ENCODE measurements at places on chromosomes 2 and 18.
A peak's percentile ranks its signal among the peaks of the same experiment; 100 is the strongest.

GRCh38 chr2:124335058-124335457 is 310.0 kb downstream of the CNTNAP5 start:
- DNase-seq = no peak

DNA sequence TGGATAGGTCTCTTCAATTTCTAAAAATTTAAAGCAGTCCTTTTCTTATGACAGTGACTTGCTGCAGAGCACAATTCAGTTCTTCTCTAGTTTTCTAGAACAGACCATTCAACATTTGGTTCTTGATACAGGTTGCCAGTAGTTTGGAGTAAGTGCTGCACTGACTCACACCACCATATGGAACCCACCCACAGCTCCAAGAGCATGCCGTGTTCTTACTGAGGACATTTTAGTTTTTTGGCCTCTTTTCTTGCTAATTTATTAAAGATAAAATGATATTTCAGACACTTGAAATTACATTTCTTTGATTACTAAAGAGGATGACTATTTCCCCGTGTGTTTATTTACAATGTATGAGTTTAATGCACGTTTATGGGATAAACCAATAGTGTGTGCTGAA is 120.0 kb downstream of the COL4A4 start:
- no peak for DNase-seq

GRCh38 chr2:5751873-5752482 is 59.8 kb downstream of the SOX11 start:
- DNase-seq = no peak

- no peak for DNase-seq
Observed at GRCh38 chr2:236127010-236127409, 41.2 kb downstream of the GBX2 start.

GRCh38 chr2:2933426-2933825 is 444.2 kb downstream of the EIPR1 start:
- peak; percentile 45 for DNase-seq

DNA sequence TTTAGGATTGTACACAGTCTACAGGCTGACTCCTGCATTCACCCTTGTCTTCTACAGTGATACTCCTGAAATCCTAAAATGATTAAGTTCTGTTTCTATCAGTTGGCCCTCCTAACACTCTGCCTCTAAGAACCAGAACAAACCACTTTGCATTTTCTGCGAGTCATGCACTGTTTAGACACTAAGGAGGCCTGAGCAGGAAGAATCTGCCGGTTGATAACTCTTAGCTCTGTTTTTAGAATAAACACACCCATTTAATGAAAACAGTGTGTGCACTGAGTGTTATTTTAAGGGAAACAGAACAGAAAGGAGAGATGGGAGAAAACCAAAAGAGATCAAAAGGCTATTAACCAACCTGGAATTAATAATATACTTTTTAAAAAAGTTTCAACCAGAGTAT is 22.9 kb upstream of the SSB start:
- DNase-seq = no peak

DNA sequence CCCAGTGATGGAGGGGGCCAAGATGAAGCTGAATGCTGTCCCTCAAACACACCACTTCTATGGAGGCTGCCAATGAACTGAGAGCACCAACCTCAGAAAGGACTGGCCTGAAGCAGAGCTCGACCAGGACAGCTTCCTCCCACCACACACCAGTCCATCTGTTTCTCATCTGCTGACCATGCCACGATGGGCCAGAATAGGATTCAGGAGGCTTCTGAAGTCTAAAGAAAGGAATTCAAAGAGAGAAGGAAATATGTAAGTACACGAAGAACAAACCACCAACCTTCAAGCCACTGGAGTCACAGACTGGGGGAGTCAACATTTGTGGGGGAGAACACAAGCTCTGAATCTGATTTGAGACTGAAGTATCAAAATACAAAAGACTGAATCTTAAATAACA is 157.6 kb upstream of the CCDC68 start:
- DNase-seq = no peak

DNA sequence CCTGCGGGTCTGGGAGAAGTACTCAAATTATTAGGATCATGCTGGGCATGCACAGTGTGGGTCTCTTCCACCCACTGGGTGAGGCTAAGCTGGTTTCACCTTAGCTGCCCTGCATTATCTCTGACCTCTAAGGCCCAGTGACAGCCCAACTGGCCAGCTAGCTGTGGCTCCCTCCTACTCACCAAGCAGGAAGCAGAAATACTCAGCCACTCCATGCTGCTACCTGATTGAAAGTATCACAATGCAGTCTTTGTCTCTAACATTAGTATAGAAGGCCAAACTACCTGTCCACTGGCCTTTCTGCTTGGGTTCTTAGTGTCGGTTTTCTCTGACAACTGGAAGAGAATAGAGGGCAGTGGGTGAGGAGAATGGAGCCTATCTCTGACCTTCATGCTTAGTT is 47.3 kb upstream of the RAB27B start:
- no peak for DNase-seq

- no peak for DNase-seq
Observed at GRCh38 chr2:48707466-48707865, 48.1 kb downstream of the LHCGR start.

- no peak for DNase-seq
Observed at GRCh38 chr2:160479269-160479668, 14.3 kb downstream of the RBMS1 start.

GRCh38 chr2:10064932-10065772 is 15.1 kb downstream of the CYS1 start:
- no peak for DNase-seq

- no peak for DNase-seq
Observed at GRCh38 chr2:42267530-42267929, 93.5 kb downstream of the COX7A2L start.

DNA sequence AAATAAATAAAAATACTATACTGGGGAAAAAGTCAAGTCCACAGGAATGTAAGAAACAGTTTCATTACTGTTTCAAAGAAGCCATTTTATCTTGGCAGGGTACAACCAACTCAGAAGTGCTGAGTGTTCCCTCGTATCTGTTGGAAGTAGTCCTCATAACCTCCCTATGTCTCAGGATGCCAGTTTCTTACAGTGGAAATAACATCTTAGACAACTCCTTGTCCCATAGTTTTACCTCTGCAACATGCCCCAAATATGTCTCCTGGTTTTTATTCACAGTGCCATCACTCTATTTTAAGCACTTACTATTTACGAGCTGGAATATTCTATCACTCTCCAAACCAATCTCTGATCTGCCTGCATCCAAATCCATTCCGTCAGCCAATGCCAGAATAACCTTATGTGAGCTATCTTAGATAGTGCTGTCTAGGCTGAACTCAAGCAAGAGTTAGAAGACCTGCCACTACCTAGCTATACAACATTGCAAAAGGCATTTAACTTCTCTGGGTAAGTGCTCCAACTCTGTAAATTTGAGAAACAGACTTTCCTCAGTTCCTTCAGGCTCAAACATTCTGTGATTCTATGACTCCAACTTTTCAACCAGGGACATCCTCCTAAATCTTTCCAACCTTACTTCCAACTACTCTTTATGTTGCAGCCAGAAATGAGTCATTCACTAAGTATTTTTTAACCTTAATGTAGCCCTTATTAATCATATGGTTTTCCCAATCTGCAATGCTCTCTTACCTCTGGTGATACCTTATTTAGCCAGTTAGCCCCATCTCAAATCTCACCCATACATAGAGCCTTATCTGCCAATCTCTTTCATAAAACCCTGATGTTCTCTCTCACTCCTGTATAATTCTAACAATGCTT is 66.7 kb downstream of the RTN4 start:
- DNase-seq = no peak

DNA sequence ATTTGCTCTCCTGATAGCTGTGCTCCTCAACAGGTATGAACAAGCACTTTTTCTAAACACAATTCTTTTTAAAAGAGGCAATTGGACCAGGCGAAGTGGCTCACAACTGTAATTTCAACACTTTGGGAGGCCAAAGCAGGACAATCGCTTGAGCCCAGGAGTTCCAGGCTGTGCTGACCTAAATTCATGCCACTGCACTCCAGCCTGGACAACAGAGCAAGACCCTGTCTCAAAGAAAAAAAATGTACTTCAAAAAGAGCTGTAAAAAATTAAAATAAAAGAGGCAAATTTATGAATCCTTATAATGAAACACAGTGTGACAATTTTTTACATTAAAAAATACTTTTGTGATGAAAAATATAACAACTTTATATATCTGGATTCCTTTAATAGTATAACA is 1.8 kb upstream of the FAM124B start:
- DNase-seq = no peak

- no peak for DNase-seq
Observed at GRCh38 chr2:64768491-64769005, 114.8 kb upstream of the SERTAD2 start.

GRCh38 chr2:174286172-174286571 is 37.8 kb upstream of the OLA1 start:
- peak; percentile 83 for DNase-seq

- no peak for DNase-seq
Observed at GRCh38 chr18:48884771-48885170, 66.0 kb downstream of the SMAD7 start.

- no peak for DNase-seq
Observed at GRCh38 chr2:11368059-11368572, 23.7 kb upstream of the ROCK2 start.

GRCh38 chr2:151032741-151033191 is 228.9 kb downstream of the RBM43 start:
- DNase-seq = no peak

DNA sequence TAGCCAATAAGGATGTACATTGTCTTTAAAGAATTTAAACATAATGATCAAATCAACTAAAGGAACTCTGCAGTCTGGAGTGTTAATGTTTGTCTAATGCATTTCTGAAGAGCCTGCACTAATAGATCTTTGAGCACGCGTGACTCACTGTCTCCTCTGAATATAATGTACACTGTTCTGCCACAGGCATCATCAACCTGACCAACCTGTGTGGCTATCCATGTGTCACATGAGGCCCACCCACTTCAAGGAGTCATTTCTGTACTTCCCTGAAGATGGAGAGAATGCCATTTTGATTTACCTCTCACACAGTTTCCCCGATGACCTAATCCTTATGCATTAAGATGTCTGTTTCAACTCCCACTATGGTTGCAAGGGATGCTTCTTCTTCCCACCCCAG is 434.0 kb upstream of the SPHKAP start:
- DNase-seq = no peak

DNA sequence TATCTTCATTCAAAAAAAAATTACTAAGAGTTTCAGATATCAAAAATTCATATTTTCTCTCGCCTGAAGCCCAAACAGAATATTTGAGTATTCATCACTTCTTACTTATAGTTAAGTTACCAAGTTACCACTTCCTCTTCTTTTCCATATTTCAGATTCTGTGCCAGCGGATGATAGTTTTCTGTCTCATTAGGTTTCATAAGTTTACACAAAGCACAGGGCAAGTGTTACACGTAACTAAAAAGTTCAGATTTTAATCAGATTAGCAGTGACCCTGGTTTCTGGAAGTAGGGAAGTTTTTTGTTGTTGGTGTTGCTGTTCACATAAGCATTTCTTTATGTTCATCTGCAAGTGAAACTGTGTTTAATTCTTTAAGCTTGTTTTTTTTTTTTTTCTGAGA is 10.2 kb downstream of the AFTPH start:
- DNase-seq = no peak

- no peak for DNase-seq
Observed at GRCh38 chr2:160432633-160433032, 61.0 kb downstream of the RBMS1 start.

Data from islet precursor cell (in vitro differentiated cells).